ENCODE measurements at places on chromosomes 2 and 18.
A peak's percentile ranks its signal among the peaks of the same experiment; 100 is the strongest.

DNA sequence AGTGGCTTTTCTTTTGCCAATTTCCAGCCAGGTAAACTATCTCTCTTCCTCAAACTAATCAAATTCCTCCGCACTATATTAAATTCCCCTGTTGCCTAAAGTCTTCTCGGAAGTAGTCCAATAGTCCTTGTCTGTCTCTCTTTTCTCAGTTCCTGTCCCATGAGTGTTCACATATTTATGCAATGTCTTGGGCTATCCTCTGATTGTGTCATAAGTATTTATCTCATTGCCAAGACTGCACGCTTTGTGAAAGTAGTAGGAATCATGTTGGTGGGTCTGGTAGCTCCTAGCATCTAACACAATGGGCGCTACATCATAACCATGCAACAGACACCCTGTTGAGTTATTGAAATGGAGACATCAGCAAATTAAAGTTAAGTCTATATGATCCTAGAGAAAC is 59.9 kb upstream of the POU3F3 start:
- DNase-seq, result no peak

- DNase-seq, result no peak
Observed at GRCh38 chr2:43057026-43057741, 169.2 kb downstream of the ZFP36L2 start.

DNA sequence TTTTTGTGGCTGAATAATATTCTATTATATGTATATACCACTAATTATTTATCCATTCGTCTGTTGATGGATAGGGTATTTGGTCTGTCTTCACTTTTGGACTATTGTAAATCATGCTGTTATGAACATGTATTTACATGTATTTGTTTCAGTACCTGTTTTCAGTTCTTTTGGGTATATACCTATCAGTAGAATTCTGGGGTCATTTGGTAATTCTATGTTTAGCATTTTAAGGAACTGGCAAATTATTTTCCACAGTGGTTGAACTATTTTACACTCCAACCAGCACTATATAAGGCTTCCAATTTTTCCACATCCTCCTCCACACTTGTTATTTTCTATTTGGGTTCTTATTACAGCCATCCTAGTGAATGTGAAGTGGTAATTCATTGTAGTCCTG is 12.4 kb upstream of the TANK start:
- no peak for DNase-seq

- no peak for DNase-seq
Observed at GRCh38 chr2:219852626-219853025, 225.2 kb downstream of the SLC4A3 start.

GRCh38 chr18:49021433-49022129 is 70.8 kb upstream of the SMAD7 start:
- DNase-seq, result peak; percentile 62

GRCh38 chr2:211957799-211958198 is 580.8 kb downstream of the ERBB4 start:
- DNase-seq, result no peak

- DNase-seq, result no peak
Observed at GRCh38 chr2:6103949-6104348, 411.8 kb downstream of the SOX11 start.

- peak; percentile 63 for DNase-seq
Observed at GRCh38 chr2:237774811-237775553, 23.6 kb upstream of the RBM44 start.

DNA sequence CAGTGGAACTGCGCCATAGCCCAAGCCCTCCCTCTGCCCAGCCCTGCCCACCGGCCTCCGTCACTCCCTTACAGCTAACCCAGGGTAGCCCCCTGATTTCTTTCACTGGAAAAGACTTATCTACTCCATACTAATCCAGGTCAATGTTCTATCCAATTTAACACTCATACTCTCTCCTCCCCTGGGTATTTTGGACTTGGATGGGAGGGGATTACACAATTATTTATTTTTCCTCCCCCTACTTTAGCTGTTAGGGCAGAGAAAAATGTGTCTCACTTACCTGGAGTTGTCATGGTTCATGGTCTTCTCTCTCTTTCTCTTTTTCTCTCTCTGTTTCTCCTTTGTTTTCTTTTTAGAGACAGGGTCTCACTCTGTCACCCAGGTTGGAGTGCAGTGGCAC is 100.6 kb upstream of the ST8SIA3 start:
- DNase-seq, result no peak

DNA sequence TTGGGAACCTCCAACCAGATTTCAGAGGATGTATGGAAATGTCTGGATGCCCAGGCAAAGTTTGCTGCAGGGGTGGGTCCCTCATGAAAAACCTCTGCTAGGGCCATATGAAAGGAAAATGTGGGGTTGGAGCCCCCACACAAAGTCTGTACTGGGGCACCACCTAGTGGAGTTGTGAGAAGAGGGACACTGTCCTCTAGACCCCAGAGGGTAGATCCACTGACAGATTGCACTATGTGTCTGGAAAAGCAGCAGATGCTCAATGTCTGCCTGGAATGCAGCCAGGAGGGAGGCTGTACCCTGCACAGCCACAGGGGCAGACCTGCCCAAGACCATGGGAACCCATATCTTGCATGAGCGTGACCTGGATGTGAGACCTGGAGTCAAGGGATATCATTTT is 573.7 kb upstream of the NXPH2 start:
- DNase-seq, result no peak

- DNase-seq, result no peak
Observed at GRCh38 chr18:10784596-10785202, 258.9 kb downstream of the NAPG start.

DNA sequence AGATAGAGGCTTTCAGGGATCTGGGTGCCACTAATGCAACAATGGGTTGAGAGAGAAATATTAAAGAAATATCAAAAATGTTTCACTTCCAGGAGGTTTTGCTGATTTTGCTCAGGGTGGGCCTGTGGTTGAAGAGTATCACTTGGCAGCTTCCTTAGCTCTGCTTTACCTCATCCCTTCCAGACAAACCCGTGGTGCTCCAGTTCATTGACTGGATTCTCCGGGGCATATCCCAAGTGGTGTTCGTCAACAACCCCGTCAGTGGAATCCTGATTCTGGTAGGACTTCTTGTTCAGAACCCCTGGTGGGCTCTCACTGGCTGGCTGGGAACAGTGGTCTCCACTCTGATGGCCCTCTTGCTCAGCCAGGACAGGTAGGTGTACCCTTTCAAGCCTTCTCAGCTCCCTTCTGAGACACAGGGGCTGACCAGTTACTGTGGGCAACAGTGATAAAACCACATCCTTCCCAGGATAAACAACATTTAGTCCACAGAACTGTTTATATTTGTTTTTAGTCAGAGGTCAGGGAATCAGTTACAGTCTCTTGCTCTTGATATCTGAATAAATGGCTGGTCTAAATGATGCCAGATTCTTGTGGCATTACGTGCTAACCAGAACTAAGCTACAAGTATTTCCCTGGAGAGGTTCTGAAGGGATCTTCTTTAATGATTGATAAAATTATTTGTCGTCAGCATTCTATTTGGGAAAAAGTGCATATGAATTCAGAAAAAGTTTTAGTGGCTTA is 7.0 kb downstream of the SLC14A1 start:
- no peak for DNase-seq

- DNase-seq, result no peak
Observed at GRCh38 chr2:148819019-148819585, 55.9 kb upstream of the KIF5C start.

DNA sequence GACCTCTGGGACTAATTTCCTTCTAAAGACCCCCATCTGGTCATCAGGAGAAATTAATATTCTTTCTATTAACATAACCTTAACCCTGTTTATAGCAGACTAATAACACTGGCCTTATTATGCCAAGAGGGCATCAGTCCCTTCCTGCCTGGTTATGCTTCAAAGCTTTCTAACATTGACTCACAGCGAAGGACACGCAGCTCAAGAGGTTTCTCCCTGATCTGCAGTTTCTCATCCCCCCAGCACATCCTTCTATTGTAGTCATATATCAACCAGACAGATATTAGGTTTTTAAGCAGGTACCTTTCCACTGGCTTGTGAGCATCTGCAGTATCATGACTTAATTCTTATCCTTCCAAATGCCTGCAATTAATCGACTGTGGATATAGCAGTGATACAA is 100.0 kb upstream of the CXCR4 start:
- no peak for DNase-seq

- DNase-seq, result no peak
Observed at GRCh38 chr18:39655341-39655740, 2089.7 kb upstream of the CELF4 start.

- DNase-seq, result no peak
Observed at GRCh38 chr2:157996799-157997198, 104.9 kb upstream of the UPP2 start.

DNA sequence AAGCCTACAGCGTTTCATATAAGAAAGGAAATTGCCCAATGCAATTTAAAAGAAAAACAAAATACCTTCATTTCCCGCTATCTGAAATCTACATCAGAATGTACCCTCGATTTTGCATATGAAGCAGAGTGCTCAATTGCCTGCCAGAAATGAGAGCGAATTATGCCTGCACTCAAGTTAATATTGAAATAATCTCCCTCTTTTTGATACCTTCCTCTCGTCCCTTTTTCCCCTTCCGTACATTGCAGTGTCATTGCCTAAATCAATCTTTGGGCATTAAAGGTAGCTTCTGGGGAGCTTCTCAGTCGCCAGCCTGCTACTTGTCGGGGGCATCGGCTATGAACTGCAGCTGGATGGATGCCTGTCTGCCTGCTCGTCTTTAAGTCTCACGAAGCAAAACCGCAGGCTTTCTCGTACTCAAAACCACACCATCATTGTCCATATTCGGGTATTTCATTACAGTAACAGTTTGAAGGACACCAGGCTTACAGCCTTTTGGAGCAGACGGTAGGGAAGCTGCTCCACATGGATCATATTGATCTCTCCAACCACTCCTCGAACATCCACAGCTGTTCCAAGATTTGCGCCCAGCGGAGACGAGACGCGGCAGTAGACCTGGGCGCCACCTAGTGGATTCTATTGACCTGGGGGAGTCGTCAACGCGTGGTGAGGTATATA is 64.0 kb upstream of the HNRNPA3 start:
- DNase-seq, result peak; percentile 59

GRCh38 chr2:106359512-106359911 is 108.7 kb downstream of the RGPD3 start:
- no peak for DNase-seq

GRCh38 chr18:33446604-33447003 is 6.1 kb upstream of the CCDC178 start:
- DNase-seq, result no peak

DNA sequence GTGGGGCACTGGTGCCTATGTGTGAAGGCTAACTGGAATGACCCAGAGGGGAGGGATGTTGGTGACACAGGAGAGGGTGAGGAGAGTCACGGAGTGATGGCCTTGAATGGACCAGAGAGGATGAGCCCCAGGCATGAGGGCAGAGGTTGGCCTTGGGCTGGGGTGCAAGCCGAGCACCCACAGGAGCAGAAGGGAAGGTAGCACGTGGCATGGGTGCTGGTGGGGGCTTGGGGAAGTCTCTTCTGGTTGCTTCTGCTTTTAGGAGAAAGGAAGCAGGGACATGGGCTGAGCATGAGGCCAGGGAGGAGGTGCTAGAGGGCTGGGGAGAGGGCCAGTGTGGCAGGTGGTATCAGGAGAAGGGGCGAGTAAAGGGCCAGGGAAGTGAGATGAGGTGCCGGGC is 183.8 kb downstream of the DYSF start:
- no peak for DNase-seq

- DNase-seq, result peak; percentile 38
Observed at GRCh38 chr2:24009680-24010476, at the start of gene MFSD2B. Gene MFSD2B (plus strand): TSS chr2:24010085. CDS start chr2:24010097, 12 bp downstream.

DNA sequence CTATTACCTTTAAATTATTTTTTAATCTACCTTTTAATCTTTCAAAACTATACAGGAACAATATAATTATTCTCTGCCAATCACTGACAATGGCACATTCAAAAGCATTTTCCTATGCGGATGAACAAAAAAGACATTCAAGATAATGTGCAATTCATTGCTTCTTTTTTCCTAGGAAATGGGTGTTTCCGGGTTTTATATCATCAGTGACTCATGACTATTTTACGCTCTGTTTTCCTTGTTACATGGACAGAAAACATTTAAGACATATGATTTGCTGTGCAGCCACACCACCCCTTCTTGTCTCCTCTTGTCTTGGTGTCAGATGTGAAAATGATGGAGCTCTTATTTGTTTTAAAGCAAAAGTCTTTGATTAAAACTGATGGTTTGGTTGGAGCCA is 184.7 kb upstream of the LINC00305 start:
- DNase-seq, result no peak

GRCh38 chr18:23779696-23780303 is 90.5 kb downstream of the LAMA3 start:
- no peak for DNase-seq

DNA sequence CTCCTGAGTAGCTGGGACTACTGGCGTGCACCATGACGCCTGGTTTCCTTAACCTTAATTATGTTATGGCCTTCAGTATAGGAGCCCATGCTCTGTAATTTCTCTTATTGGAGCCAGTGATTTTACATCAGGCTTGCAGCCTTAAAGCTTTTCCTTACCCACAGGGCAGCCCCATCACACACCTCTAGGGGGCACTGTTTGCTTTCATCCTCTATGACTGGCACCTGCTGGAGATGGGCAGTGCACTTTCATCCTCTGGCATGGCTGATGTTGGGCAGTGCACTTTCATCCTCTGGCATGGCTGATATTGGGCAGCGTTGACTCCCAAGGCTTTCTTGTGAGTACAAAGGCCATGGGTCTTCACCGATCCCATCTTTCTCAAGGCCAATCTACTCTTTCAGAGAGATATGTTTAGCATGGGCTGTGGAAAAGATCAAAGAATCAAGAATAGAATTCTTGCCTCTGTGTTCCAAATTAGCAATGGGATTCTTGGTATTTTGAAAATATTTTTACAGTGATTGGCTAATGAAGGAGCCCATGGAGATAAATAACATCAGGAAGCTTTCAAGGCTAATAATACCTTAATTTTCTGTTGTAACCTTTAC is 80.7 kb upstream of the MEX3C start:
- DNase-seq, result peak; percentile 21

- no peak for DNase-seq
Observed at GRCh38 chr2:57205241-57205640, 841.4 kb upstream of the VRK2 start.

Measured in germinal center (tissue), 1 donor.